ENCODE measurements at places on chromosomes 2 and 18. TPM values are rescaled to one million over a fixed set of nuclear protein-coding genes. Genes with fewer than 3 reads are reported as not detected.
A peak's percentile ranks its signal among the peaks of the same experiment; 100 is the strongest.

The MOGAT1 gene
- not detected for total RNA-seq

The HES6 gene
- total RNA-seq, result 3.5 TPM

The CERS6 gene
- 21.3 TPM for total RNA-seq

The FEV gene
- total RNA-seq, result not detected

The FAM228A gene
- not detected for total RNA-seq

The GTF2A1L gene
- not detected for total RNA-seq

The DPYSL5 gene
- total RNA-seq, result not detected

The TRMT61B gene
- 20.6 TPM for total RNA-seq

The CNGA3 gene
- not detected for total RNA-seq

The CHRNG gene
- not detected for total RNA-seq

The ITGB6 gene
- not detected for total RNA-seq

The LTBP1 gene
- 0.14 TPM for total RNA-seq

The NTSR2 gene
- total RNA-seq, result not detected

- peaks cover 58% of the 10 kb centered on the region for H3K27me3 ChIP-seq
- no peak for DNase-seq
- no peak overlapping the region for H3K4me3 ChIP-seq
- H3K4me1 ChIP-seq, result peaks cover 10% of the 10 kb centered on the region
- H3K27ac ChIP-seq, result no peak overlapping the region
These were observed 1.9 kb upstream of the CRACDL start for GRCh38 chr2:98937906-98938305.

DNA sequence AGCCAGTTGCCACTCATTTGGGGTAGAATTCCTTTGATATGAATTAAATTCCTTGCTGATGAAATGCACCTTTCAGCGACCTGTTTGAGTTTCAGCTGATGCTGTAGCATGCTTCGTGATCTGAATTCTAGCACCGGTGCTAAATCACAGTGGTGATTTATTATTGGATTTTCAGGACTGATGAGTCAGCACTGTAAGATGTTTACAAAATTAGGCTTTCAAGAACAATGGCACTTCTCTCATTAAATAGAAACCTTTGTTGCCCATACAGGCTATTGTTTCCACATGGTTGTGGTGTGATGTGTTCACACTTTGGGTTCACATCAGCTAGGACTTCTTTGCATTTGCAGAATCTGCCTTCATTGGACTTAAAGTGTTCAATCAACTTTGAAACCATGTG lies 687.7 kb downstream of the ARHGAP15 start:
- H3K36me3 ChIP-seq, result no peaks in the 10 kb centered on the region
- DNase-seq, result no peak
- H3K4me3 ChIP-seq, result no peak overlapping the region
- no peaks in the 10 kb centered on the region for H3K4me1 ChIP-seq
- H3K27me3 ChIP-seq, result peaks cover 4% of the 10 kb centered on the region
- no peak overlapping the region for H3K27ac ChIP-seq

- H3K27ac ChIP-seq, result peak overlapping the region; percentile 75
- peaks cover 51% of the 10 kb centered on the region for H3K36me3 ChIP-seq
- H3K4me3 ChIP-seq, result no peak overlapping the region
- H3K27me3 ChIP-seq, result no peaks in the 10 kb centered on the region
- H3K4me1 ChIP-seq, result peaks cover 83% of the 10 kb centered on the region
- peak; percentile 45 for DNase-seq
These were observed 5.7 kb upstream of the WIPF1 start for GRCh38 chr2:174603280-174603679.

DNA sequence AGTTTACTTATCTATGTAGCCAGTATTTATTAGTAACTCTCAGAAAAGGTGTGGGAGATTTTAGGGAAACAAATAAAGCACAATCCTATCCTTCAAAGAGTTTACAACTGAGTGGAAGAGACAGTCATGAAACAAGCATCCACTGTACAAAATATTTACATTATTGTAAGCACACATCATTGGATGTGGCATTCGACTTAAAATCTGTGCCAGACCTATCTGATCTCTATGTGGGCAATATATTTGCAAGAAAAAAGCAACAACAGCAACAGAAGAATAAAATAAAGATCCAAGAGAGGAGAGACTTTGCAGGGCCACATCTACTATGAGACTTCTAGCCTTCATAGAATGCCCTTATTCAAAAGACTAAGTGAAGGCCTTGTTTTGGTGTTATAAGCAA lies 882.1 kb upstream of the PIK3C3 start:
- no peak for DNase-seq
- H3K4me3 ChIP-seq, result no peak overlapping the region
- H3K27ac ChIP-seq, result no peak overlapping the region
- H3K4me1 ChIP-seq, result no peaks in the 10 kb centered on the region

- no peak overlapping the region for H3K27ac ChIP-seq
- no peaks in the 10 kb centered on the region for H3K36me3 ChIP-seq
- H3K4me1 ChIP-seq, result peaks cover 4% of the 10 kb centered on the region
- no peak overlapping the region for H3K4me3 ChIP-seq
- DNase-seq, result no peak
These were observed 19.0 kb upstream of the TMEM247 start for GRCh38 chr2:46460241-46460921.

DNA sequence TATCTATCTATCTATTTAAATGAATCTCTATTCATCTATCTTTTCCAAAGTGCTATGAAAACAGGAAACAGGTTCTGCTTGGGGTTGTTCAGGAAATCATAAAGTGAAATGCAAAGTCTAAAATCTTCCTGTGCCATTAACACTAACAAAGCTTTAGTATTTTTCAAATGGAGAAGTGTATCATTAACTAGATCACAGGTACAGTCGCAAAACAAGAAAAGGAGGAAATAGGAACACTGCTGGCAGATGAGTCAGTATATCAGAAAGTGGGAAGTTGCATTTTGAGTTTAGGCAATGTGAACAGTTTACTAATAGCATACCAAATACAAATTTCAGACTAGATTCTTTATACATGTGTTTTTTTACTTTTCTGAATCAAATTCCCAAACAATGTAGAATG lies 888.5 kb upstream of the FSHR start:
- H3K27ac ChIP-seq, result no peak overlapping the region
- no peaks in the 10 kb centered on the region for H3K27me3 ChIP-seq
- DNase-seq, result no peak
- H3K4me3 ChIP-seq, result no peak overlapping the region
- H3K36me3 ChIP-seq, result no peaks in the 10 kb centered on the region

- peaks cover 15% of the 10 kb centered on the region for H3K4me1 ChIP-seq
- no peaks in the 10 kb centered on the region for H3K36me3 ChIP-seq
- no peak for DNase-seq
- peaks cover 3% of the 10 kb centered on the region for H3K27me3 ChIP-seq
These were observed 50.8 kb upstream of the UGP2 start for GRCh38 chr2:63790906-63791305.

GRCh38 chr2:237674731-237675276 lies 47.4 kb downstream of the LRRFIP1 start:
- peak overlapping the region; percentile 70 for H3K4me3 ChIP-seq
- no peaks in the 10 kb centered on the region for H3K27me3 ChIP-seq
- no peaks in the 10 kb centered on the region for H3K36me3 ChIP-seq
- H3K4me1 ChIP-seq, result peaks cover 47% of the 10 kb centered on the region
- peak overlapping the region; percentile 90 for H3K27ac ChIP-seq

DNA sequence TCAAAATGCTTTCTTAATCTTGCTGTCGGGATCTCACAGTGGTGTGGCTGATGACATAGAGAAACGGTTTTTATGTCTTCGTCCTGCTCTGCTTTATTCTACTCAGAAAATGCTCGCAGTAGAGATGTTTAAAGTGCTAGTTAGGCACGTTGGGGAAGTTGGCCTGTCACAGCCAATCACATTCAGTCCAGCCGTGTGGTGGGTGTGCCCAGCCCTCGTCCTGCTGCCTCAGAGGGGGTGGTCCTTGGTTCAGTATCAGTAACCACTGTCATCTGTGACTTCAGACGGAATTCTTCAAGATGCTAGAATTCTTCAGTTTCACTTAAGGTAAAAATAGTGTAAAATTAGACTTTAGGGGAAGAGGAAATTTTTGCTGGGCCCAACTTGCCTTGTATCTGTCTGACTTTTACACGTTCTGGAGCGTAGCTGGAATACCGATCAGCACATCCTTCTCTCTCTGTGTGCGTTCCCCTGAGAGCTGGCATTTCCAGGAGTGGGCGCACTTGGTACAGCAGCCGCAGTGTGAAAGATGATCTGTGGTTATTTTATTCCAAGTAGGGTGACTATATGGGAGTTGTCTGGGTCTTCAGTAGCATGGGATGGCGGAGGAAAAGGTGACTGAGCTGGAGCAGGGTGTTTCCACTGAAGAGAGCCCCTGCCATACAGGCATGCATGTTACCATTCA lies 18.5 kb downstream of the TRAF3IP1 start:
- H3K4me3 ChIP-seq, result no peak overlapping the region
- H3K27ac ChIP-seq, result no peak overlapping the region
- H3K4me1 ChIP-seq, result peaks cover 12% of the 10 kb centered on the region
- DNase-seq, result no peak
- H3K27me3 ChIP-seq, result no peaks in the 10 kb centered on the region

- DNase-seq, result no peak
- H3K4me1 ChIP-seq, result no peaks in the 10 kb centered on the region
- H3K27ac ChIP-seq, result no peak overlapping the region
- no peak overlapping the region for H3K4me3 ChIP-seq
- H3K27me3 ChIP-seq, result peaks cover 3% of the 10 kb centered on the region
These were observed 426.7 kb upstream of the PKDCC start for GRCh38 chr2:41621095-41621494.

- no peak overlapping the region for H3K4me3 ChIP-seq
- H3K36me3 ChIP-seq, result no peaks in the 10 kb centered on the region
- DNase-seq, result no peak
- peaks cover 3% of the 10 kb centered on the region for H3K4me1 ChIP-seq
- H3K27ac ChIP-seq, result no peak overlapping the region
- H3K27me3 ChIP-seq, result peaks cover 38% of the 10 kb centered on the region
These were observed 17.6 kb upstream of the PDIA6 start for GRCh38 chr2:10830203-10830602.

DNA sequence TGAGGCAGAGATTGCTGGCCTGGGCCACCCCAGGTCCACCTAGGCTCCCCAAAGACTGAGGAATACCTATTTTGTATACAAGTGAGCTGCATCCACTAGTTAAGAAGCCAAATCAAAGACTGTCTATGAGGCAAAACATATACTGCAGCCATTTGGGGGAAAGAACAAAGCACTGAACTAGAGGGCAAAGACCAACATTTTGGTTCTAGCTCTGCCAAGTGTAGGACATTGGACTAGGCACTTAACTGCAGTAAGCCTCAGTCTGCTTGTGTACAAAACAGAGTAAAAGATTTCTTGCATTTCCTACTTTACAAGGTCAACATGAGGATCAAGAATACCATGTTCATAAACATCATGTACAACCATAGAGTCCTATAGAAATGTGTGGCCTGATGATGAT lies 94.8 kb upstream of the CYP1B1 start:
- DNase-seq, result no peak
- H3K27ac ChIP-seq, result no peak overlapping the region
- no peak overlapping the region for H3K4me3 ChIP-seq
- no peaks in the 10 kb centered on the region for H3K36me3 ChIP-seq
- H3K27me3 ChIP-seq, result peaks cover 55% of the 10 kb centered on the region

- H3K4me3 ChIP-seq, result no peak overlapping the region
- H3K27ac ChIP-seq, result no peak overlapping the region
- peaks cover 29% of the 10 kb centered on the region for H3K4me1 ChIP-seq
- DNase-seq, result peak; percentile 26
- no peaks in the 10 kb centered on the region for H3K36me3 ChIP-seq
- H3K27me3 ChIP-seq, result no peaks in the 10 kb centered on the region
These were observed 44.6 kb downstream of the HAUS1 start for GRCh38 chr18:46148810-46149209.

GRCh38 chr2:109069331-109070194 lies 59.4 kb upstream of the SH3RF3 start:
- H3K27me3 ChIP-seq, result peaks cover 3% of the 10 kb centered on the region
- H3K4me3 ChIP-seq, result no peak overlapping the region
- no peak for DNase-seq
- peaks cover 2% of the 10 kb centered on the region for H3K36me3 ChIP-seq

DNA sequence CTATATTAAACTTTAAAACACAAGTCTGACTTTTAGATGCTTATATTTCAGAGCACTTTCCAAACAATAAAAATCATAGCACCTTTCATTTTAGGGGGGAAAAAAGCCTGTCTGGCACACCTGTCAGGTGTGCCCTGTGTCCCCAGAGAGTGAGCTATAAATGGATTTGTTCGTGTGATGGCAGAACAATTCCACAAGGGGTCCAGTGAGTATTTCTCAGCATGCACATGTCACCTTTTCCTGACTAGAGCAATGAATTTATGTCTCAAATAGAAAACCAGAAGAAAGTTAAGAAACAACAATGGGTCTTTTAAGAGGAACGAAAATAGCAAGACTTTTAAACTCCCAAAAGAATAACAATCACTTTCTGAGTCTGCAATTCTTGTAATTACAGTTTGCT lies 55.9 kb downstream of the ACVR1C start:
- no peaks in the 10 kb centered on the region for H3K4me1 ChIP-seq
- no peak overlapping the region for H3K4me3 ChIP-seq
- no peaks in the 10 kb centered on the region for H3K36me3 ChIP-seq
- DNase-seq, result no peak
- H3K27ac ChIP-seq, result no peak overlapping the region
- H3K27me3 ChIP-seq, result no peaks in the 10 kb centered on the region

- no peak overlapping the region for H3K4me3 ChIP-seq
- no peak overlapping the region for H3K27ac ChIP-seq
- H3K4me1 ChIP-seq, result peaks cover 6% of the 10 kb centered on the region
- no peak for DNase-seq
- H3K27me3 ChIP-seq, result no peaks in the 10 kb centered on the region
These were observed 41.9 kb downstream of the BABAM2 start for GRCh38 chr2:27932396-27932795.

GRCh38 chr2:239300871-239301735 lies 99.7 kb downstream of the HDAC4 start:
- H3K4me3 ChIP-seq, result no peak overlapping the region
- H3K27ac ChIP-seq, result no peak overlapping the region
- H3K36me3 ChIP-seq, result no peaks in the 10 kb centered on the region

DNA sequence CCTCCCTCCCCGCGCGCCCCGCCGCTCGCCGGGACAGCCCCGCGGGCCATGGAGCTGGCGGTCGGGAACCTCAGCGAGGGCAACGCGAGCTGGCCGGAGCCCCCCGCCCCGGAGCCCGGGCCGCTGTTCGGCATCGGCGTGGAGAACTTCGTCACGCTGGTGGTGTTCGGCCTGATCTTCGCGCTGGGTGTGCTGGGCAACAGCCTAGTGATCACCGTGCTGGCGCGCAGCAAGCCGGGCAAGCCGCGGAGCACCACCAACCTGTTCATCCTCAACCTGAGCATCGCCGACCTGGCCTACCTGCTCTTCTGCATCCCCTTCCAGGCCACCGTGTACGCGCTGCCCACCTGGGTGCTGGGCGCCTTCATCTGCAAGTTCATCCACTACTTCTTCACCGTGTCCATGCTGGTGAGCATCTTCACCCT lies 865 bp downstream of the GALR1 start:
- H3K4me3 ChIP-seq, result peak overlapping the region; percentile 60
- H3K27me3 ChIP-seq, result peaks cover 74% of the 10 kb centered on the region
- H3K4me1 ChIP-seq, result peaks cover 10% of the 10 kb centered on the region

GRCh38 chr2:119229716-119230115 lies 6.1 kb downstream of the STEAP3 start:
- DNase-seq, result no peak
- peaks cover 12% of the 10 kb centered on the region for H3K27me3 ChIP-seq
- H3K4me1 ChIP-seq, result peaks cover 3% of the 10 kb centered on the region

GRCh38 chr2:166764216-166764615 lies 124.1 kb upstream of the XIRP2 start:
- DNase-seq, result no peak
- H3K36me3 ChIP-seq, result no peaks in the 10 kb centered on the region
- no peak overlapping the region for H3K27ac ChIP-seq
- H3K27me3 ChIP-seq, result no peaks in the 10 kb centered on the region
- no peak overlapping the region for H3K4me3 ChIP-seq
- H3K4me1 ChIP-seq, result peaks cover 1% of the 10 kb centered on the region

GRCh38 chr18:58345875-58346274 lies 283.0 kb downstream of the ALPK2 start:
- H3K36me3 ChIP-seq, result no peaks in the 10 kb centered on the region
- no peak overlapping the region for H3K27ac ChIP-seq
- H3K27me3 ChIP-seq, result no peaks in the 10 kb centered on the region
- no peaks in the 10 kb centered on the region for H3K4me1 ChIP-seq
- DNase-seq, result no peak
